Stimulated activated CD4-positive, alpha-beta T cell treated with anti-CD3 and anti-CD28 coated beads, TNF-alpha, amount 100 ng/mL, for 1 hour (primary cell): ENCODE measurements at places on chromosomes 13 and 19.

- DNase-seq: no peak
Observed at GRCh38 chr13:60922576-60923231, 492.9 kb downstream of the PCDH20 start.

GRCh38 chr19:53906211-53907192 is 2.6 kb upstream of the CACNG7 start:
- DNase-seq: no peak

DNA sequence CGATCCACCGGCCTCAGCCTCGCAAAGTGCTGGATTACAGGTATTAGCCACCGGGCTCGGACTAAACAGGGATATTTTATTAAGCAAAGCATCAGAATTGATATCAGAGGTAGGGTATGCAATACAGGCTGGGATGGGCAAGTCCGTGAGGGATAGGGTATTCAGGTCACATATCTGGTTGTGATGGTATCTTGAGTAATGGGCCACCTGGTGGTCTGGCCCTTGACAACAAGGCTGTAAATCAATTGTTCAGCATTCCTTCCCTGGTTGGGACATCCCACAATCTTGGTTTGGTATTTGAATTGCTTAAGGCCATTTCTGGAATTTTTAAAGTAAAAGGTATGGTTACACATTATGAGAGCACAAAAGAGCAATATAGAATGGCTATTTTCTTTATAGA is 1588.0 kb downstream of the SLITRK1 start:
- DNase-seq: no peak

- no peak for DNase-seq
Observed at GRCh38 chr13:110106726-110107125, 200.2 kb downstream of the COL4A1 start.

DNA sequence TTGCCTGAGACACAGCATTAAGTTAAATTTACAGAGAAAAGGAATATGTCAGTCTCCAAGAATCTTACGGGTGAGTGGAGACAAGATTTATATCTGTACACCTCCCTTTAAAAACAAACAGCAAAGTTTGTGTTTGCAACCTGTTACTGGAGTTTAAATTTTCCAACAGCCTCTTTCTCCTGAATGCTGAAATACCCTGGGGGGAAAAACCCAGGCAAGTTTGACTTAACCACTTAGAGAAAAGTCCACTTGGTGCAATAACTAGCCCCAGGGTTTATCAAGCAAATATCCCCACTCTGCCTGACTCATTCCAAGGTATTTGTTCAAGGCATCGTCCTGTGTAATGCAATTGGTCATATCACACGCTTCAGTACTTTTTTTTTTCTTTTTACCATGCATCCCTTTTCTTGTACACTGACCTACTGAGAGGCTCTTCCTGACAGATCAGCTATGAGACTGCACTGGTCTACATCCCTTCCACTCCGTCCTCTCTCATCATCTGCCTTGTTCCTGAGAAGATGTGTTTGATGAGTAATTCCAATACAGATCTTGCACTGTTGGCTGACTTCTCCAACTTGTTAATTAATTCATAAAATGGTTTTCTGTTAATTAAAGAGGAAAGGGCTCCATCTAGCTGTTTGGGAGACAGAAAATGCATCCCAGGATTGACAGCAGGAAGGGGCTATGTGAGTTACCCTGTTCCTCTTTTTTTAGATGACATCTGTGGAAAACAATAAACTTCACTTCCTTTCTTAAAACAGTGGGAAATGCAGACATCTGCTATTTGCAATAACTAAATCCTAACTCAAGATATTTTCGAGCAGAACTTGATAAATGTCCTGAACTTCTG is 212.5 kb upstream of the IRS2 start:
- no peak for DNase-seq

DNA sequence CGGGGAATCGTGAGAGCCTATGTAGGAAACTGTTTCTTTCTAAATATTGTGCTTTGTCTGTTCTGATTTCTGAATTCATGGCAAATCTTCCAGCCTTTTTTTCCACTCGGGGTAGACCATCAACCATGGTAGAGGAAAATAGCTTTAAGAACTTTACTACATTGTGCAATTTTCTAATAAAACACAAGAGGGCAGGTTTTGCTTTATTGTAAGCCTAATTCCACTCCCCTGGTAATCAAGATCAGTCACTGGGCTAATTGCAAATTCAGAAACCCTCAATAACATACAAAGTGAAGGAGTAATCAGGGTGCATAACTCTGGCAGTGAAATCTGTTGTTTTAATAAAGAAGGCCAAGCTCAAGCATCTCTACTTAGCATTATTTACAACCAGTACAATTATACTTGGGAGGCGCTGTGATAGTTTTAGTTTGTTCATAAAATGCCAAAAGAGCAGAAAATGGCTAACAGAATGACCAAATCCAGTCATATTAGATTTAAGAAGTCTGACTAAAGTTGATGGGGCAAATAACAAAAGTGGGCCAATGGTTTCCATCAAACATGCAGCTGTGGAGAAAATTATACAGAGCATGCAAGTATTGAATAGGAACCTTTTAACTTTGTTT is 43.8 kb downstream of the DCT start:
- DNase-seq: no peak

GRCh38 chr19:16836115-16837034 is 7.2 kb downstream of the SIN3B start:
- DNase-seq: no peak

- DNase-seq: no peak
Observed at GRCh38 chr13:73715911-73716510, 418.2 kb downstream of the KLF12 start.

DNA sequence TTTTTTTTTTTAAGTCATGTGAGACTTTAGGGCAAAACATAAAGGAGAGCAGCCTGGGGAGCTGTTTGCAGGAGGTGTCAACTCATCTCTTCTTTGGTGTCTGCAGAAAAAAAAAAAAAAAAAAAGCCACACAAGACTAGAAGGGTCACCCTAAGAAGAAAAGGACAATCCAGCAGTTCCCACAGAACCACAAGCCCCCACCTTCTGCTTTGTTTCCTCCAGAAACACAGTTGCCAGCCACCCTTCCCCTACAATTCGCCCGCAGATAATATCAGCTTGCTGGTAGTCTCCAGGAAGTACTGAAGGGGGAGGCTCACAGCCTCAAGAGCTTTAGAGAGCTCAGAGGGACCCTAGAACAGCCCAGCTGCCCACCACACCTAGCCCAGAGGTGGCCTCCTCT is 22.3 kb upstream of the ZBTB7A start:
- no peak for DNase-seq

DNA sequence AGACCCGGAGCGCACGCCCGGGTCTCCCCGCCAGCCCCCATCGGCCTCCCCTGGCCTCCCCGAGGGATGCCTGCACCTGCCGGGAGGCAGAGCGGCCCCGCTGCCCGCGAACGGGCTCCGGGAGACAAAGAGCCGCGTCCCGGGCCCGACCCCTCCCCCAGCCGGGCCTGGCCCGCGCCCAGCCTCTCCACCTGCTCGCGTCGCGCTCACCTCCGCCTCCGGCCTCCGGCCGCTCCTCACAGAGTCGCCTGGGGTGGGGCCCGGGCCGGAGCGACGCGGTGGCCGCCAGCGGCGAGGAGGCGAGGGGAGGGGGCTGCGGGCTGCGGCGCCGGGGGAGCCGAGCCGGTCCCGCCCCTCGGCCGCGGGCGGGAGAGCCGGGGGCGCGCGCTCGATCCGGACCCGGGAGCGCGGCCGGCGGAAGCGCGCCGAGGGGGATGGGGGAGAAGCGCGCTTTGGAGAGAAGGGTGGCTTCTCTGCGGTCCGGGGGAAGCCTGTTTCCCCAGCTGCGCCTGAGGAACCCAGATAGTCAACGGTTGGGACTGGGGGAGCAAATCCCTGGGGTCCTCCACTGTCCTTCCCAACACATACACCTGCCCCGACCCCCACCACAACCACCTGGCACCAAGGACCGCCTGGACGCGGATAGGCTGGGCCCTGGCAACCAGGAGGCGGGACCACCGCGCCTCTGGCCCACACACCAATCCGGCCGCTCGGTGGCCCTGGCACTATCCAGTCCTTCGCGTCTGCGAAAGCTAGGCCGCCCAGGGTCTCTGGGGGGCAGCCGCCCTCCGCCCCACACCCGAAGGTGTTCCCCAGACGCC is at the start of gene PRR36:
PRR36 (minus strand) TSS at position 315 of the 821 bp plus-strand sequence. CDS start 701 bp downstream, outside the sequence.
- no peak for DNase-seq

GRCh38 chr13:23288564-23288963 is 107.8 kb downstream of the SGCG start:
- no peak for DNase-seq

DNA sequence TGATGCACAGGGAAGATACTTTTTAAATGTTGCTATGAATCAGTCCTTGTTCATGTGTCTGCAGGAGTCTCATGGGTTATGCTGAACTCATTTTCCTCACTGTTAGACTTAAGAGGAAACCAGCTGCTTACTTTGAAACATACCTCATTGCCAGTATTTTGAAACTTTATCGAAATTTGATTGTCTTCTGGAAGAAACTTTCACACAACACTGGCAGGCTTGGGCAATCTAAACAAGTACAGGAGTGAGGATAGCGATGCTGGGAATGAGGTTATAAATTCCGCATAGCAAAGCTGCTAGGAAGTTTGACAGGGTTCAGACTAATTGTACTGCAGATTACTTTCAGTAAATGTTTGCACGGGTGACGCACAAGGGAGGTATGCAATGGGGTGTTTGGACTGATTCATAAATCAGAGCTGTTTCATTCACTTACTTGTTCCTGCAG is 245.7 kb downstream of the DNAJC15 start:
- DNase-seq: no peak

GRCh38 chr19:7450243-7451223 is 38.3 kb downstream of the PEX11G start:
- DNase-seq: no peak

DNA sequence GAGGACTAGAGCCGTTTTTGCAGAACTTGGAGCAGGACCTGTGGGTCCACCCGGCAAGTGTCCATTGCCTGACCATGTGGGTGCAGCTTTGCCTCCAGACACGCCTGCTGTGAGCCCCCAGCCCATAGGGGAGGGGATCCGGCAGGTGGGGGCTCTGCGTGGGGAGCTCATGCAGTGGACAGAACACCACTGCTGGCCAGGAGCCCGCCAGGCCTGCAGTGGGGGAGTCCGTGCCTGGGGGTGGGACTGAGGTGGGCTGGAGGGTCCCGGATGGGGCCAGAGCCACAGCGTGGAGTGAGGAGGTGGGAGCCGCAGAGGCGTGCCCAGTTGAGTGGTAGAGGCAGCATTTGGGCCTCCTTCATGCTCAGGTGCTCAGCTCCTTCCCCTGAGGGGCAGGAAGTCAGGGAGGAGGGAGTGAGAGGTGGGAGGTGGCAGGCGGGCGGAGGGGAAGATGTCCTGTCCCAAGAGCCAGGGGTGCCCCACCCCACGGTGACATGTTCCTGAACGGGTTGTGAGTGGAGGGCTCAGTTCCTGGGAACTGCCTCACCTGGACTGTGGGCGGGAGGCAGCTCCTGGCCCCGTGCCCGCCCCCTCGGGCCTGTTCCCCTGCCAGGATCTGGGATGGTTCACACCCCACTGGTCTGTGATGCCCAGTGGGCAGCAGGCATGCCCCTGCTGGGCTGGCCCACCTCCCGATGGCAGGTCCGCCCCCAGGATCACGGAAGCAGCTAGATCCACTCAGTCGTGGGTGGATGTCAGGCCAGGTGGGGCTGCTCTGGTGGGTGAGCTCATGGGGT is 8.8 kb downstream of the ADAT3 start:
- no peak for DNase-seq
